ENCODE measurements at places on chromosomes 16 and 17.

DNA sequence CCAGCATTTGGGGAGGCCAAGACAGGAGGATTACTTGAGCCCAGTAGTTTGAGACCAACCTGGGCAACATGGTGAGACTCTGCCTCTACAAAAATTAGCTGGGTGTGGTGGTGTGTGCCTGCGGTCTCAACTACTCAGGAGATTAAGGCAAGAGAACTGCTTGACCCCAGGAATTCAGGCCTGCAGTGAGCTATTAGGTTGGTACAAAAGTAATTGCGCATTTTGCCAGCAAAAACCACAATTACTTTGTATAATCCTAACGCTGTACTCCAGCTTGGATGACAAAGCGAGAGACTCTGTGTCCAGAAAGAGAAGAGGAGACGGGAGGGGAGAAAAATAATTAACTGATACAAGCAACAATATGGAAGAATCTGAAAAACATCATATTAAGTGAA is 32.7 kb downstream of the YWHAE start:
- no peak for DNase-seq

DNA sequence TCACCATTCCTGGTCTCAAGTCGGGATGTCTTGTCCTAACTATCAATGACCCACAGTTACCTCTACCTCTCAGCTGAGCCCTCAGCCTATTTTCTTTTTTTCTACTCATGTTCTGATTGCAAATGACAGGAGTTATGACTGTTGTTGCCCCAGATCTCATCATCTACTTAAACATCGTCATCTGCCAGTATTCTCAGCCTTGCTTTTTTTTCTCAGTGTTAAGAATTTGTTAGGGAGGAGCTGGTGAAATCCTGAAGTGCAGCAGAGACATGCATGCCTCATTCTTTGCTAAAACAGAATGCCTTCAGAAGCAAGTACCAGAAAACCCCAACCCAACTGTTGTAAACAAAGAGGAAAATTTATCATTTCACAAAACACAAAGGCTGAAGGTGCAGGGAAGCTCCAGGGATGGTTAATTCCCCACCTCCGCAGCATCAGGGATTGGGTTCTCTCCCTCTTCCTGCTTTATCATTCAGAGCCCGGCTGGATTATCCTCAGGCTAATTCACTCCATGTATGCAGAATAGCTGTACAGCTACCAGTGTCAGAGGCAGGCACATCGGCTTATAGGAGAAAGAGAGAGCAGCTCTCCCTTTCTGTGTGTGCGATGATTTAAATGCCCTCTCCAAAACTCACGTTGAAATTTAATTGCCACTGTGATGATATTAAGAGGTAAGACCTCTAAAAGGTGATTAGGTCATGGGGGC is 540.8 kb upstream of the HSBP1 start:
- DNase-seq: no peak

GRCh38 chr17:82596837-82597672 is 51.2 kb downstream of the WDR45B start:
- DNase-seq: no peak

- DNase-seq: no peak
Observed at GRCh38 chr16:54879681-54880080, 51.0 kb upstream of the IRX5 start.

DNA sequence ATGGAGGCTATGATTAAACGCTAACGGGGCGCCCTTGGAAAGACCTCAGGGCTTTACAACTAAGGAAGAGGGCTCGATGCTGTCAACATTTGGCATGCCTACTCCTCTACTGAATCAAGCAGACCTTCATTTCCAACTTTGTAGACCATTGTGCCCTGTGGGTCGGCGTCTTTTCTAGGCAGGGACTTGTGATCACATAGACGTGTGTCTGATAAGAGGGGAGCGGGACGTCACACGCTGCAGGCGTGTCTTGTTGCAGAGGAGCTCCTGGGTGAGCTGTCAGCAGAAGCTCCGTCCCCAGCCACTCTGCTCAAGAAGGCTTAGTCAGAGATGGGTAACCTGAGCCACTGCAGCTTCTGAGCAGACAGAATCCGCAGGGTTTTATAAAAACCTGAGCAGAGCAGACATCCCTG is 2.8 kb downstream of the MAPK8IP3 start:
- no peak for DNase-seq

Data from HS-27A (cell line).